Sigmoid colon (tissue), 7 donors: ENCODE measurements at places on chromosomes 5 and 9. TPM values are rescaled to one million over a fixed set of nuclear protein-coding genes. Genes with fewer than 3 reads are reported as not detected.

- peak; percentile 83 for DNase-seq
These were observed 139.3 kb downstream of the AOPEP start for GRCh38 chr9:94865582-94866452.

- no peak for DNase-seq
These were observed 18.4 kb downstream of the AGXT2 start for GRCh38 chr5:35029333-35029732.

NMUR2 gene
- total RNA-seq = not detected

PRDM9 gene
- not detected for total RNA-seq

DNA sequence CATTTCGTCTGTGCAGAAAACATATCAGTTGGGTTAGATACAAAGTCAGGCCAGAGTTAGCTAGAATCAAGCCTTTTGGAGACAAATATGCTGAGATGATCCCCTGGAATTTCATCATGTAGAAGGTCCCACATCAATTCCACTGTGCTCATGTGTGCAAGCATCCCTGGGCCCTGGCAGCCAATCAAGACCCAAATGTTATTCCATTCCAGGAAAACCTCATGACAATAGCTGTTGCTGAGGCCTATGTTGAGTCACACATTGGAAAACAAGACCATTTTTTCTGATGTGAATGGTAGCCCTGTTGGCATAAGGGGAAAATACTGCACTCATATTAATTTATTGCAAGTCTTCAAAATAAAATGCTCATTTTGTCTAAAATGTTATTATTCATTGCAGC is 11.5 kb downstream of the SPOCK1 start:
- peak; percentile 73 for DNase-seq

- DNase-seq = no peak
These were observed 7.4 kb upstream of the PPP3R2 start for GRCh38 chr9:101601904-101602765.
